ENCODE measurements at places on chromosomes 7 and 10.

DNA sequence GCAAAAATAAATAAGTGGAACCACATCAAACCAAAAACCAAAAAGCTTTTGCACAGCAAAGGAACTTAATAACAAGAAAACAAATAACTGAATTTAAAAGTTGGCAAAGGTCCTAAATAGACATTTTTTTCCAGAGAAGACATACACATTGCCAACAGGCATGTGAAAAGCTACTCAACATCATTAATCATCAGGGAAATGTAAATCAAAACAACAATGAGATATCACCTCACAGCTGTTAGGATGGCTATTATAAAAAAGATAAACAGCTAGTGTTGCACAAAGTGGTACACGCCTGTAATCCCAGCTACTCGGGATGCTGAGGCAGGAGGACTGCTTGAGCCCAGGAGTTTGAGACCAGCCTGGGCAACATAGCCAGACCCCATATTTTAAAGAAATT is 2.2 kb upstream of the SUN3 start:
- DNase-seq: no peak

DNA sequence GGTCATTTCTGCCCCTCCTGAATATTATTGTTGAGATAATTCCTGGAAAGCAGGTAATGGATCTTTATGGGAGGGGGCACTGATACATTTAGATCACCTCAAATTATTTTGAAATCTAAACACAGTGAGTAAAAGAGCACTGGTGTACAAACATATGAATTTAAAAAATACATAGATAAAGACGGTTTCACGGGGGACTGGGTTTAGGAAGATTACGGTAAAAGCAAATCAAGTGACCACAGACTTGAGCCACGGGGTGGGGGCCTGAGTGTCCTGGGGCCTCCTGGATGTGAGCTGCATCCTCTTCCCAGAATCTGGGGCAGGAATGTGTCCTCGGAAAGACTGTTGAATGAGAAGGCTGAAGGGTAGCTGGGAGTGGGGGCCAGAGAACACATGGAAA is 219.1 kb upstream of the KLF6 start:
- no peak for DNase-seq

GRCh38 chr10:100866010-100866409 is 46.8 kb upstream of the SLF2 start:
- peak; percentile 34 for DNase-seq

- DNase-seq: no peak
Observed at GRCh38 chr10:48199580-48200377, 74.7 kb downstream of the FRMPD2 start.

- DNase-seq: peak; percentile 17
Observed at GRCh38 chr7:101985057-101985902, 167.9 kb downstream of the CUX1 start.

GRCh38 chr10:57964351-57964750 is 303.3 kb downstream of the IPMK start:
- DNase-seq: no peak

- no peak for DNase-seq
Observed at GRCh38 chr7:142553216-142553615, 196.1 kb upstream of the PRSS1 start.

GRCh38 chr7:39247576-39247975 is 269.9 kb downstream of the POU6F2 start:
- no peak for DNase-seq

DNA sequence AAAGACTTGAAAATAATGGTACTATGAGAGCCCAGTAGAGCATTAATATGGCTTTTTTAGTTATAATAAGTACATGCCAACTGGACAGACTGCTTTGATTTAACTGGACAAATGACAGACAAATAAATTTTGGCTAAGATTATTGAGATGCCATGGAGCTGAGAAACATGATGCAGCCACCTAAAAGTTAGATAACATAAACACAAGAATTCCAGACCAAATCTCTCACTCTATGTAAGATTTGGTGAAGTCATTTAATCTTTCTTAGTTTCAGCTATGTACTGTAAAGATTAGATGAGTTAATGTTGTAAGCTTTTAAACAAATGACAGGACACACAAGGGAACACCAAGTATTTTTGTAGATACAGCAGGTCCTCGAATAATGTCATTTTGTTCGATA is 118.2 kb downstream of the CACNA2D1 start:
- no peak for DNase-seq

DNA sequence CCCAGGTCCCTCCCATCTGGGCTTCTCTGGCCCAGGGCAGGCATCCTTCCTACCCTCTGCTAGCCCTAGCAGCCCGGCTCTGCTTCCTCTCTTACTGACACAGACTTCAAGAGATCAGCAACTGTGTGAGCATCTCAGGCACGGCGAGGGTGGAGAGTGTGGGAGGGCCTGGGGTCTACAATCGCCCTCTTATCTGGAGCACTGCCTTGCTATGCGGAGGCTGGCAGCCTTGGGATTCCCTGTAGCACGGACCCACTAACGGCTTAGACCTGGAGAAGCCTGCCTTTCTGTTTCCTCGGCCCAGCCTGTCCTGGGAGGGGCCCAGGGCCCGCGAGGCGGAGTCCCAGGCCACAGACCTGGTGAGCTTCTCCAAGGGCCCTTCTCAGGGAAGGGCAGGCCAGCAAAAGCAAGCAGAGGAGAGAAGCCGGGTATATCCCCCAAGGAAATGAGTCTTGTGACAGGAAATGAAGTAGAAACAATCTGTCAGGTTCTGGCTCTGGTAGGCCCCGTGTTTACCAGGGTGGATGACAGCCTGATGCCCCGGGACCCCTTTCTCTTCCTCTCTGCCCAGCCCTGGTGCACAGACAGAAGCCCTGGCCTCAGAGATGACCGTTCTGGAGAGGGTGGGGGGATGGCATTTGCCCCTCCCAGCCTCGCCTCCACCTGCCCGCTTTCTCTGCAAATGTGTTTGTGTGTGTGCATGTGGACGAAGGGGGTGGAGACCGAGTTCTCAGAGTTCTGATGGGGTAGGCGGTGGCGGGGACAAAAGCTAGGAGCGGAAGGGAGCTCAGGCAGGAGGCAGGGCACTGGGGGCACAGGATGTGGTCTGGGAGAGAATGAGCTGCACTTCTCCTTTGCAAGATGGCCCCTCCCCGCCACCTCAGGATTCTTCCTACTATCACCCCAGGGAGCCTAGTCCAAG is 2.5 kb downstream of the LRCH4 start:
- no peak for DNase-seq

- no peak for DNase-seq
Observed at GRCh38 chr10:17821893-17822292, 12.7 kb downstream of the MRC1 start.

DNA sequence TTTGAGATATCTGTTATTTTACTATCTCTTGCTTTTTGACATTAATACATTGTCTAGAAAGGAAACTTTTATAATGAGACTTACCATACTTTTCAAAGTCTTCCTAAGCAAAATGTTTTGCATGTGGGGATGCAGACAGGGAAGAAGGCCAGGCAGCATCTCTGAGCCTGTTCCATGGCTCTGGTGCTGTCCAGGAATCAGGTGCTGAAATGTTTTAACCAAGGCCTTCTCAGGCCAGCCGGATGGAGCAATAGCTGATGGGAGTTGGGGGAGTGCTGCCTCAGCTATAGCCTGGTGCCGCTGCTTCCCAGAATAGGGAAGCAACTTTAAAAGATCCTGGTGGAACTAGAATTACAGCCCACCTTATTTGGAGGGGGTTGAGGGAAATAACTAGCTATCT is 38.5 kb downstream of the CRTAC1 start:
- DNase-seq: peak; percentile 17

GRCh38 chr10:112951359-112952281 is 1.6 kb downstream of the TCF7L2 start:
- DNase-seq: peak; percentile 93

GRCh38 chr7:98872328-98872924 is 2.6 kb upstream of the TMEM130 start:
- no peak for DNase-seq

DNA sequence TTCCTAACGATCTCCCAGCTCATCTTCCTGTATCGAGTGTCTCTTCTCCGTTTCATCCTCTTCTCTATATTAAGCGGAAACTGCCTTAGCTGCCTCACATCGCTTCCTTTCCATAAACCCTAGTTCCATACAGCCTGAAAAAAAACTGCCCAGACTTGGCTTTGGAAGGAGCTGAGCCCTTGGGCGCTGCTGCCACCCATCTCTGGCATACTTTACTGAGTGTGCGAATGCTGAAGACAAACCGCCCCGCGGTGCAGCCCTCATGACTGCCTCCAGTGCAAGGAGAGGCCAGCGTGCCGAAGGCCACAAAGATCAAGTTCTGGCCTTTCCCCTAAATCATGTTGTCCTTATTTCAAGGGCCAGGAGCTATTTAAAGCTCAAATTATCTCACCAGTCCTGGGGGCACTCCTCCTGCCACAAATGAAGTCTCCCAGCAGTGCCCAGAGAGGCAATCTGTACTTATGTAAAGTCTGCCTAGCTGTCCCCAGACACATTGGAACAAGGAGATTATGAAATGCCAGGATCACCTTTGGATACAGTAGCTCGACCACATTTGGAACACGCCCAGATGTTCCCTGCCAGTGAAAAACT is 25.2 kb downstream of the YWHAG start:
- DNase-seq: no peak

GRCh38 chr10:111035542-111035941 is 41.3 kb upstream of the ADRA2A start:
- no peak for DNase-seq

- DNase-seq: peak; percentile 89
Observed at GRCh38 chr10:110919971-110920881, 822 bp downstream of the SHOC2 start.

- no peak for DNase-seq
Observed at GRCh38 chr10:126408953-126409641, 20.8 kb upstream of the ADAM12 start.

DNA sequence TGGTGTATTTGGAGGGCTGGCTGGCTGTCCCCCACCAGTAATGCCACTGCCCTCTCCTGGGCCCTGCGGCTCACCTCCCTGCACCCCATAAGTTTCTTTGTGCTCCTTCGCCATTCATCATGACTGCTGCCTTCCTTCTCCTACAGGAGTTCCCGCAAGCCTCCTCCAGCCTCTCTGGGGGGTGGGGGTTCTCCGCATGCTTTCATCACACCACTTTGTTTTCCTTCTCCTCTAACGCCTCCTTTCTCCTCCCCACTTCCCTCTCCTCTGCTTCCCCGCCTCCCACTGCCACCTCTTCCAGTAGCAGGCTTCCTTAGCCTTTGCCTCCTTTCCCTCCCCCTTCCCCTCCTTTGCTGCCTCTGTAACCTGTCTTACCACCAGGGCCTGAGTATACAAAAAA is 58.1 kb downstream of the PAX2 start:
- DNase-seq: no peak

GRCh38 chr10:113520690-113521474 is 32.0 kb upstream of the HABP2 start:
- peak; percentile 28 for DNase-seq

GRCh38 chr10:51675088-51675487 is 24.3 kb downstream of the CSTF2T start:
- no peak for DNase-seq

- no peak for DNase-seq
Observed at GRCh38 chr7:23476286-23477156, 6.2 kb upstream of the IGF2BP3 start.

- DNase-seq: peak; percentile 94
Observed at GRCh38 chr7:80134536-80135308, at the start of gene GNAI1. Gene GNAI1 (plus strand): TSS chr7:80134831. CDS start chr7:80135161, 330 bp downstream.

DNA sequence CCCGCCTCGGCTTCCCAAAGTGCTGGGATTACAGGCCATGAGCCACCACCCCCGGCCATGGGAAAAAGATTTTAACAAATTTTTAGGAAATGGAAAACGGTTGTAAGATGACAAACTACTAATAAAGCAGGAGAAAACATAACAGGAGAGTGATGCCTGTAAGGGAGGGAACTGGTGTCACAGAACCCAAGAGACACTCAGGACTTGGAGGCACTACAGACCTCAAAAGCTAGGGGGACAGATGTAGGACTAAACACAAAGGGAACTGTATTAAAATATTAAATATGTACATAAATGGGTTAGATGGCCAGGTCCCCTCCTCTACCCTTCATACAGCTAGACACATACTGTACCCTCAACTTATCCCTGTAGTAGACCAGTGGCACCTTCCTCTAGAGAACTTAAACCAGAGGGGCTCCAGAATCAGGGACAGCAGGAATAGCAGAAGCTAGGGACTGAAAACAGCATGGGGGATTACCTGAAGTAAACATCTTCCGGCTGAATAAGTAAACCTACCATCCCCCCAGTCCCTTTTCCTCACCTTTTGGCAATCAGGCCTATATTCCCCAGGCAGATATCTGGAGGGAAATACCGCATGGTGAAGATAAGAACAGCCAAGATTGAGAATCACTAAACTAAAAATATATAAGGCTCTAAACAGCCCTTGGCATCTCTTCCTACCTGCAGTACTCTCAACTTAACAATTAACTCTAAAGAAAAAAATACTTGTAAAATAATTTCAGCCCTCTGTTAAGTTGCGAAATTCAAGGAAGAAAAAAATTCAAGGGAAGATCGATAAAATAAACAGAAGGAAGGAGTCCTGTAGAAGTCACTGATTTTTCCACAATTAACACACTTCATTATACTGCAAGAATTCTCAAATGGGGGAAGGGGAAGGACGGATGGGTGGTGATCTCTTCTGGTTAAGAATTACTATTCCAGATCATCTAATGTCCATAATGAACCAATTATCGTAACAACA is 15.5 kb downstream of the TM9SF3 start:
- DNase-seq: no peak

DNA sequence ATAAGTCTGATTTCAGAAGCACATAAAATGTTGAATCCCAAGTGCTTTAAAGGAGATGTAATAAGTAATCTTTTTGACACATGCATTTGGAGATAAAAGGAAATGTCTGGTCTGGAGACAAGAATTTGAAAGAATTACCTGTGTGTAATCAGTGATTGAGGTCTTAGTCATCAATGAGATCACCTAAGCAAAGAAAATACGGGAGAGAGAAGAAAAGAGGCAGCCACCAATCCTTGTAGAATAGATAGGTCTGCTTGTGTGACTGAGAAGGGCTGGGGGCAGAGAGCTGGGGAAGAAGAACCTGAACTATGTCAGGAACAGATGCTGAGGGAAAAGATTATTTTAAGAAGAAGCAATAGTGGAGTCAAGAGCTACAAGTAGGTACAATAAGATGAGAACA is 49.3 kb upstream of the ITPRID1 start:
- DNase-seq: no peak

Data from right kidney (tissue), 9 donors.